ENCODE measurements at places on chromosomes 5 and 9.

GRCh38 chr5:67771221-67771620 lies 444.3 kb upstream of the PIK3R1 start:
- DNase-seq = no peak

GRCh38 chr5:154312576-154312975 lies 122.0 kb downstream of the GALNT10 start:
- no peak for DNase-seq

- no peak for DNase-seq
These were observed 39.9 kb upstream of the SMIM15 start for GRCh38 chr5:61202213-61202612.

DNA sequence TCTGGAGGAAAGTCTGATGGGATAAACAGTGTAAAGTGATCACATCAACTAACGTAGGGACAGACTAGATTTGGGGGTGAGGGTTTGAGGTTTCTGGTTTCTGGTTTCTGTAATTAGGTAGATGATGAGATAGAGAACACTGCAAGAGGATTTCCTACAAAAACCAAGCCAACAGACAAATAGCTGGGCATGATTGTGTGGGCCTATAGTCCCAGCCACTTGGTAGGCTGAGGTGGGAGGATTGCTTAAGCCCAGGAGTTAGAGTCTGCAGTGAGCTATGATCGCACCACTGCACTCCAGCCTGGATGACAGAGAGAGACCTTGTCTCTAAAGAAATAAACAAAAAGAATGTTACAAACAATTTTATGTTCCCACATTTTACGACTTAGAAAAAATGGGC lies 34.4 kb upstream of the RNU6ATAC start:
- no peak for DNase-seq

GRCh38 chr5:14503681-14504331 lies 77.8 kb upstream of the OTULINL start:
- no peak for DNase-seq

DNA sequence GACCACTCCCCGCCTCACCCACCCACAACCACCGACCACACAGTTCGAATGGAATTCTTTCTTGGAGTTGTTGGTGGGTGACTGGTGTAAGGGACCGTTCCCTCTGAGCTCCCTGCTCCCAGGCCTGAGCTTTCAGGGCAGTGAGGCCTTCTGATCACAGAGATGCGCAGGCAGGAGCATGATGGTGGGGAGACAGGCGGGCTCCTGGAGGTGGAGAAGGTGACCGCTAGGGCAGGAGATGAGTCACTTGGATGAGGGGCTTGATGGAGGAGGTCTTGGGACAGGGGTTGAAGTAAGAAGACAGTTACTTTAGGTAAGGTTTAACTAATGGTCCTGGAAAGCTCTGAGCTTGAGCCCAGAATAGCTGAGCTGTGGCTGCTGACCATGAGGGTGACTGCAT lies 88.5 kb downstream of the HSPA4 start:
- DNase-seq = no peak

DNA sequence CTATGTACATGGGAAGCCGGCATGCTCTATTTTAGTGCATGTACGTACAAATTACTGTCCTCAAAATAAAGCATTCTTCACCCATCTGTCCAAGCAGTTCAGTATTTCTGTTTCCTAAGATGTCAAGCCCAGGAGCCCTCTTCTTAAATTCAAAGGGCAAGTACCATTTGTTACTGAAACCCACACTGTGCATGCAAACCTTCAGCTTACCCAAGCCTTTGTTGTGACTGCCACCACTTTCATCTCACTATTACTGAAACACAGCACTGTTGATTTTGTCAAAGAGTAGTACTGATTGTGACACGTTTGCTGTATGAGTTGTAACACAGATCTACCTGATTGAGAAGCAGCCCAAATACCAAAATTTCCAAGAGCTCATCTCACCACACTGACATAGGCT lies 390.4 kb upstream of the IZUMO3 start:
- DNase-seq = no peak

DNA sequence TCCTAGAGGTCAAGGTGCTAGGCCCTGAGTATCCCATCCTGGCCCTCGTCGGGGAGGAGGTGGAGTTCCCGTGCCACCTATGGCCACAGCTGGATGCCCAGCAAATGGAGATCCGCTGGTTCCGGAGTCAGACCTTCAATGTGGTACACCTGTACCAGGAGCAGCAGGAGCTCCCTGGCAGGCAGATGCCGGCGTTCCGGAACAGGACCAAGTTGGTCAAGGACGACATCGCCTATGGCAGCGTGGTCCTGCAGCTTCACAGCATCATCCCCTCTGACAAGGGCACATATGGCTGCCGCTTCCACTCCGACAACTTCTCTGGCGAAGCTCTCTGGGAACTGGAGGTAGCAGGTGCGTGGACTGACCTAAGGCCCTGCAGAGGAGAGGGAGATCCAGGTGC lies 7.9 kb downstream of the BTNL9 start:
- DNase-seq = no peak

- DNase-seq = no peak
These were observed 32.0 kb downstream of the ACTL7B start for GRCh38 chr9:108823829-108824228.

GRCh38 chr9:92094655-92095054 lies 20.6 kb downstream of the SPTLC1 start:
- no peak for DNase-seq

- no peak for DNase-seq
These were observed 133.8 kb downstream of the DENND1A start for GRCh38 chr9:123796094-123796493.

DNA sequence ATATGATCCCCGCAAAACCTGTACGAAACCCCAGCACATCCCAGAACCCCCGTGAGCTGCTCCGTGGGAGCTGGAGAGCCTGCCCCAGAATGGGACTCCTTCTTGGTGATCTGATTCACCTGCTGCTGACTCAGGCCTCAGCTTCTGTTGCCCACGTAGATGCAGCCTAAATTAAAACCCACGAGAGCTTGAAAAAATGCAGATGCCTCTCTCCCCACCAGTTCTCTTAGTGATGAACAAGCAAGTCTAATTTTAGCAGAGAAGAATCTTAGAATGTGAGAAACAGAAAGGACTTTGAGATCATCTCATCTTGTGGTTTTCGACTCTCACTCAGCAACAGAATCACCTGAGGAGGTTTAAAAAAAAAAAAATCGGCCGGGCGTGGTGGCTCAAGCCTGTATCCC lies 57.6 kb downstream of the TMOD1 start:
- DNase-seq = no peak

DNA sequence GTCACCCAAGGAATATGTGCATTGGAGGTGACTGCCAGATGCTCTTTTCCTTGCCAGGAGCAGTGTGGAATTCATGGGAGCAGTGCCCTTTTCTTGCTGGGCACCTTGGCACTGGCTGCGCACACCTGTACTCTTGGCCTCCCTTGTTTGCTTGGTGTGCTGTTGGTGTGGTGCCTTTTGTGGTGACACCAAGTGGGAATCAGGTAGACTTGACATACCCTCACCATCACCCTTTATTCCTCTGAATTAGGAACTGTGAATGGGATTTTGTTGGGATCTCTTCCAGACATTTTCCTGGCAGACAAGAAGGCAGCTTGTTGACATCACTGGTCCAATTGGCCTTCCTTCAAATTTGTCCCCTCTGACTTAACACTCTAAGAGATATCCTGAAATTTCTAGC lies 82.3 kb downstream of the RAI14 start:
- DNase-seq = no peak

DNA sequence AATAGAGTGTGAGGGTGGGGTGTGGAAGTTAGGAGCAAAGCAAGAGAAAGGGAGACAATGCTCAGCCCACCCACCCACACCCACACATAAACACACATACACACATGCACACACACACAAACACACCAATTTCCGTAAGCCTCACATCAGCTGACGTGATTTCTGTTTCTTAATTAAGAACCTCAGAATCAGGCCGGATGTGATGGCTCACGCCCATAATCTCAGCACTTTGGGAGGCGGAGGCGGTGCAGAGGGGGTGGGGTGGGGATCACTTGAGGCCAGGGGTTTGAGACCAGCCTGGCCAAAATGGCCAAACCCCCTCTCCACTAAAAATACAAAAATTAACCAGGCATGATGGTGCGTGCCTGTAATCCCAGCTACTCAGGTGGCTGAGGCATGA lies 26.4 kb upstream of the PIK3R1 start:
- peak; percentile 23 for DNase-seq

Data from foreskin keratinocyte (primary cell).